ENCODE measurements at places on chromosomes 2 and 18. TPM values are rescaled to one million over a fixed set of nuclear protein-coding genes. Genes with fewer than 3 reads are reported as not detected.

TXNDC2 gene
- total RNA-seq, result 0.18 TPM

ASAP2 gene
- 26.9 TPM for total RNA-seq

KRTCAP3 gene
- not detected for total RNA-seq

SLC1A4 gene
- 8.1 TPM for total RNA-seq

IRS1 gene
- total RNA-seq, result 21.1 TPM

GNAL gene
- 0.28 TPM for total RNA-seq

RNU2-63P gene
- total RNA-seq, result 174 TPM

FBXO41 gene
- total RNA-seq, result 0.83 TPM

KIF5C gene
- total RNA-seq, result 0.28 TPM

ACVR1C gene
- 0.18 TPM for total RNA-seq

STRN gene
- 23.3 TPM for total RNA-seq

- H3K27me3 ChIP-seq, result peaks cover 39% of the 10 kb centered on the region
- DNase-seq, result no peak
- no peak overlapping the region for H3K27ac ChIP-seq
- H3K4me3 ChIP-seq, result no peak overlapping the region
These were observed 295.4 kb downstream of the CYP26B1 start for GRCh38 chr2:71852141-71852711.

DNA sequence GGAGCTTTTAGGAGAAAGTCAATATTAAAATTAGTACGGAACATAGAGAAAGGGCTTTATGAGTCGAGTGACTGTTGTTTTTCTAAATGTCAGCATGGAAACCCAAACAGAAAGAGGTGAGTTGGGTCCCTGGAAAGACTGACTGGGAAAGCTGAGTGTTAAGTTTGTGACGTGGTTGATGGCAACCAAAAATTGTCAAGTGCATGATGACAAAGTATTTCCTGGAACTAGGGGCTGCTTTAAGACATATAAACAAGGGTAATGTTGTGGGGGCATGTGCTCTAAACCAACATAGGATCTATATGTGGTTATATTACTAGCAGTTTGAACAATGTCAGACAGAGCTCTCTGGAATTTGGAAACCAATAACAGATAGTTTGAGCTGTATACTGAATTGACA is 50.9 kb upstream of the GPD2 start:
- no peaks in the 10 kb centered on the region for H3K36me3 ChIP-seq
- no peaks in the 10 kb centered on the region for H3K4me1 ChIP-seq
- no peak for DNase-seq
- no peak overlapping the region for H3K4me3 ChIP-seq

GRCh38 chr18:484749-485464 is 15.6 kb downstream of the COLEC12 start:
- H3K4me1 ChIP-seq, result peaks cover 12% of the 10 kb centered on the region
- H3K36me3 ChIP-seq, result no peaks in the 10 kb centered on the region
- H3K27ac ChIP-seq, result no peak overlapping the region
- H3K27me3 ChIP-seq, result no peaks in the 10 kb centered on the region
- no peak overlapping the region for H3K4me3 ChIP-seq
- DNase-seq, result no peak

GRCh38 chr2:133562558-133562957 is 5.7 kb downstream of the NCKAP5 start:
- H3K4me3 ChIP-seq, result no peak overlapping the region
- H3K27me3 ChIP-seq, result no peaks in the 10 kb centered on the region
- H3K4me1 ChIP-seq, result peaks cover 20% of the 10 kb centered on the region
- H3K36me3 ChIP-seq, result peaks cover 2% of the 10 kb centered on the region

- peaks cover 13% of the 10 kb centered on the region for H3K36me3 ChIP-seq
- no peaks in the 10 kb centered on the region for H3K27me3 ChIP-seq
- H3K4me1 ChIP-seq, result peaks cover 3% of the 10 kb centered on the region
- H3K27ac ChIP-seq, result peak overlapping the region; percentile 86
- peak; percentile 51 for DNase-seq
These were observed 882 bp downstream of the ZBTB14 start for GRCh38 chr18:5294457-5295230.

GRCh38 chr2:10738192-10738591 is 16.8 kb downstream of the ATP6V1C2 start:
- no peaks in the 10 kb centered on the region for H3K4me1 ChIP-seq
- no peak overlapping the region for H3K4me3 ChIP-seq
- no peak overlapping the region for H3K27ac ChIP-seq
- H3K36me3 ChIP-seq, result no peaks in the 10 kb centered on the region

DNA sequence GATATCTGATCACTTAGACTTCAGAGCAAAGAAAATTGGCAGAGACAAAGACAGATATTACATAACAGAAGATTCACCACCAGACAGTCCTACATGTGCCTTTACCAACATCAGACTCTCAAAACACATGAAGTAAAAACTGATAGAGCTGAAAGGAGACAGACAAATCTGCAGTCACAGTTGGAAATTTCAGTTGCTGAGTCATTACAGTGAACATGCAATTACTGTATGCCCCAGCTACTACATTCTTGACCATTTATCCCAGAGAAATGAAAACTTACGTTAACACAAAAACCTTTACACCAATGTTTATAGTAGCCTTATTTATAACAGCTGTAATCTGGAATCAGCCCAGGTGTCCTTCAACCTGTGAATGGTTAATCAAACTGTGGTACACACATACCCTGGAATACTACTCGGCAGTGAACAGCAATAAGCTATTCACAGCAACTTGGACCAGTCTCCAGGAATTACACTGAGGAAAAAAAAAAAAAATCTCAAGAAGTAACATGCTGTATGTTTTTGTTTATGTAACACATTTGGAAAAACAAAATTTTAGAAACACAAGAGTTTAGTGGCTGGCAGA is 7.5 kb upstream of the SCLY start:
- no peak overlapping the region for H3K4me3 ChIP-seq
- H3K36me3 ChIP-seq, result no peaks in the 10 kb centered on the region
- no peaks in the 10 kb centered on the region for H3K27me3 ChIP-seq
- H3K27ac ChIP-seq, result no peak overlapping the region
- peak; percentile 67 for DNase-seq

DNA sequence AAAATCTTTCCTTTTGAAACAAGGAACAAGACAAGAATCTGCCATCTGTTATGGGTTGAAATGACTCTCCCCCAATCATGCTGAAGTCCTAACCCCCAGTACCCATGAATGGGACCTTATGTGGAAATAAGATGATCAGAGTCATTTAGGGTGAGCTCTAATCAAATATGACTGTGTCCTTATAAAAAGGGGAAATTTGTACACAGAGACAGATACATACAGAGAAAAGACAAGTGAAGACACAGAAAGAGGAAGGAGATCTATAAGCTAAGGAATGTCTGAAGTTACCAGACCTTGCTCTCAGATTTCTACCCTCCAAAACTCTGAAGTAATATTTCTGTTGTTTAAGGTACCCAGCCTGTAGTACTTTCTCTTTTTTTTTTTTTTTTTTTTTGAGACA is 15.7 kb downstream of the TGFBRAP1 start:
- no peak overlapping the region for H3K27ac ChIP-seq
- no peaks in the 10 kb centered on the region for H3K27me3 ChIP-seq
- no peak overlapping the region for H3K4me3 ChIP-seq
- H3K4me1 ChIP-seq, result no peaks in the 10 kb centered on the region
- H3K36me3 ChIP-seq, result 0 out of 2 replicates have a peak, but pooled peaks cover 2% of the 10 kb centered on the region
- no peak for DNase-seq

DNA sequence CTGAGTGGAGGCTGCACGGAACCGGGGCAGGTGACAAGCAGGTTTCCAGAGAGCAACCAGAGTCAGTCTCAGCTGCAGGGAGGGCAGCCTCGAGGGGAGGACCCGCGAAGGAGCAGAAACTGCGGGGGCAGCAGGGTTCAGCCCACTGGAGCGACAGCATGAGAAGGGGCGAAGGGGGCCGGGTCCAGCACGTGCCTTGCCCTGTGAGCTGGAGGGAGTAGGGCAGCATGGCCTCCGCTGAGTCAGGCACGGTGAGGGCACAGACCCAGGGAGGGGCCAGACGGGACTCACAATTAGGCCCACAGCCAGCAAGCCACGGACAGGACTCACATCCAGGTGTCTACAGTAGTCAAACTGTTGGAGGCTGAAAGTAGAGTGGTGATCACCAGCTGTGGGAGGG is 22.7 kb upstream of the ATP9B start:
- H3K27ac ChIP-seq, result no peak overlapping the region
- no peaks in the 10 kb centered on the region for H3K4me1 ChIP-seq
- H3K4me3 ChIP-seq, result no peak overlapping the region
- no peaks in the 10 kb centered on the region for H3K36me3 ChIP-seq
- H3K27me3 ChIP-seq, result no peaks in the 10 kb centered on the region
- DNase-seq, result no peak

GRCh38 chr2:179664972-179665812 is 196.2 kb downstream of the ZNF385B start:
- H3K27me3 ChIP-seq, result no peaks in the 10 kb centered on the region
- no peak overlapping the region for H3K27ac ChIP-seq
- DNase-seq, result no peak
- H3K4me1 ChIP-seq, result no peaks in the 10 kb centered on the region
- H3K4me3 ChIP-seq, result no peak overlapping the region
- H3K36me3 ChIP-seq, result no peaks in the 10 kb centered on the region

DNA sequence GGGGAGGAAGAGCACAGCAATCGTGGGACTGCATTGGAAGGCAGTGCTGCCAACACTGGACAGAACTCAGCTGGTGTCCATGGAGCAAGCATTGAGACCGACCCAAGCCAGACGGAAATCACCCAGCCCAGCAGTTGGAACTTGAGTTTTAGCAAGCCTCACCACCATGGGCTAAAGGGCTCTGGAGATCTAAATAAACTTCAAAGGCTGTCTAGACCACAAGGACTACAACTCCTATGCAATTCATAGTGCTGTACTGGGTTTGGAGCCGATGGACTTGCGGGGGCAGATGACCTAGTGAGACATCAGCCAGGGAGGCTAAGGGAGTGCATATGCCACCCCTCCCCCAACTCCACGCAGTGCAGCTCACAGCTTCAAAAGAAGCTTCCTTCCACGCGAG is 243.6 kb upstream of the SLC39A10 start:
- peaks cover under 1% of the 10 kb centered on the region for H3K4me1 ChIP-seq
- DNase-seq, result peak; percentile 44
- no peak overlapping the region for H3K27ac ChIP-seq
- no peak overlapping the region for H3K4me3 ChIP-seq
- H3K27me3 ChIP-seq, result no peaks in the 10 kb centered on the region

DNA sequence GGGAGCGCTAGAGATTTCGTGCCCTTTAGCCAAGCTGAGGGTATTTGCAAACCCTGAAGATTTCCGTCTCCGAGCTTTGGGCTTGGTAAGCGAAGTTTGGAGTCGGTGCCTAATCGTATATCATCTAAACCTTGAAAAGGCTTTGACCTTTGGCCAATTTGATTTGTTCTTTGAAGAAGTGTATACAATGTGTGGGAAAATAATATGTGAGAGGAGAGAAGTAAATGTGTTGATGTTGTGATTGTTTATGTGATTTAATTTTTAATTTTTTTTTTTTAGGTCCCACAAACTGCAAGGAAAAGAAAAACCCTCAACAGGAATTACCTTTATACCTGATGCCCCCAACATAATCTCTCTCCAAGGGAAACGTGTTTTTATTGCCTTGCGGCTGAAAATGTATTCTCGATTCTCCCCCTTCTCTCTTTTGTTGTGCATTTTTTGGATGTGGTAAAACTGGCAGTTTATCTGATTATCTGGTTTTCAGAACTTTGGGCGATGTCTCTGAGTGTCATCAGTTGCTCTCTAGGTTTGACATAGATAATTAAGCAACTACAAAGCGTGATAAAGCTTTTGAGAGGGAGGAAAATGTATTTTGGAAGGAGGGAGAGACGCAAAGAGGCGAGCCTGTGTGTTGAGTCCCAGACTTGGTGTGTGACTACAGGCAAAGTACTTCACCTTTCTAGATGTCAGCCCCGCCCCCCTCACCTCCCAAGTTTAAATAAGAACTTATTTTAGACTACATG is 912 bp upstream of the FBXO11 start:
- H3K4me3 ChIP-seq, result peak overlapping the region; percentile 39
- H3K27me3 ChIP-seq, result no peaks in the 10 kb centered on the region
- H3K27ac ChIP-seq, result peak overlapping the region; percentile 25
- no peaks in the 10 kb centered on the region for H3K4me1 ChIP-seq
- no peaks in the 10 kb centered on the region for H3K36me3 ChIP-seq
- no peak for DNase-seq

GRCh38 chr2:100779908-100780202 is 40.1 kb upstream of the NPAS2 start:
- no peak overlapping the region for H3K4me3 ChIP-seq
- peaks cover 6% of the 10 kb centered on the region for H3K4me1 ChIP-seq
- no peaks in the 10 kb centered on the region for H3K27me3 ChIP-seq
- no peak for DNase-seq
- H3K36me3 ChIP-seq, result no peaks in the 10 kb centered on the region
- no peak overlapping the region for H3K27ac ChIP-seq

DNA sequence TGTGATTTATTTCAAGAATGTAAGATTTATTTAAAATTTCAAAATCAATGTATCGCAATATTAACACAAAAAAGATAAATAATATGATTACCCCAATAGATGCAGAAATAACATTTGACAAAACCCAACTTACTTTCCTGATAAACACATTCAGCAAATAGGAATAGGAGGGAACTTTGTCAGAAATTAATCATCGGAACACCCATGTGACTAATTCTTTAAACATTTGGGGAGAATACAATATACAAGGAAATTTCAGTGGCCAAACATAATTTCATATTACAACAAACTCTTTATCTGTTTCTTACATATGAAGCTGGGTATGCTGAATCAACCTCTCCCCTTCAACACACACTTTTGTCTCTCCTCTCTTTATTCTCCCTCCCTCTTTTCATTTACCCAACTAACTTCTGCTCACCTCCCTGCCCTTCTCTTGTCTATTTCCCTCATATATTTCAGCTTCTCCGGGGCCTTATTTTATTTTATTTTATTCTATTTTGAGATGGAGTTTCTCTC is 309.6 kb upstream of the CNTNAP5 start:
- H3K27ac ChIP-seq, result no peak overlapping the region
- no peak for DNase-seq
- no peak overlapping the region for H3K4me3 ChIP-seq
- no peaks in the 10 kb centered on the region for H3K4me1 ChIP-seq
- H3K36me3 ChIP-seq, result no peaks in the 10 kb centered on the region

- 0 out of 2 replicates have a peak, but pooled peaks cover under 1% of the 10 kb centered on the region for H3K36me3 ChIP-seq
- H3K4me3 ChIP-seq, result no peak overlapping the region
- H3K4me1 ChIP-seq, result peaks cover 3% of the 10 kb centered on the region
- peak; percentile 62 for DNase-seq
- no peak overlapping the region for H3K27ac ChIP-seq
- no peaks in the 10 kb centered on the region for H3K27me3 ChIP-seq
These were observed 69.9 kb downstream of the LIMS1 start for GRCh38 chr2:108604196-108604595.

GRCh38 chr2:235044501-235045271 is 92.9 kb downstream of the SH3BP4 start:
- no peak overlapping the region for H3K27ac ChIP-seq
- H3K4me3 ChIP-seq, result no peak overlapping the region
- H3K36me3 ChIP-seq, result peaks cover 86% of the 10 kb centered on the region
- no peak for DNase-seq

- no peak overlapping the region for H3K27ac ChIP-seq
- no peaks in the 10 kb centered on the region for H3K36me3 ChIP-seq
- H3K4me1 ChIP-seq, result no peaks in the 10 kb centered on the region
- H3K27me3 ChIP-seq, result no peaks in the 10 kb centered on the region
These were observed 39.5 kb downstream of the CERS6 start for GRCh38 chr2:168495524-168495923.

GRCh38 chr2:241811201-241811951 is 2.4 kb downstream of the NEU4 start:
- H3K4me1 ChIP-seq, result no peaks in the 10 kb centered on the region
- DNase-seq, result no peak
- no peaks in the 10 kb centered on the region for H3K36me3 ChIP-seq
- H3K27ac ChIP-seq, result no peak overlapping the region
- peaks cover 16% of the 10 kb centered on the region for H3K27me3 ChIP-seq
- no peak overlapping the region for H3K4me3 ChIP-seq

Data from IMR-90 (cell line).